Stimulated activated CD8-positive, alpha-beta memory T cell treated with anti-CD3 and anti-CD28 coated beads, Interleukin-7, amount 100 ng/mL, for 4 hours (primary cell): ENCODE measurements at places on chromosomes 3 and 15.
A peak's percentile ranks its signal among the peaks of the same experiment; 100 is the strongest.

DNA sequence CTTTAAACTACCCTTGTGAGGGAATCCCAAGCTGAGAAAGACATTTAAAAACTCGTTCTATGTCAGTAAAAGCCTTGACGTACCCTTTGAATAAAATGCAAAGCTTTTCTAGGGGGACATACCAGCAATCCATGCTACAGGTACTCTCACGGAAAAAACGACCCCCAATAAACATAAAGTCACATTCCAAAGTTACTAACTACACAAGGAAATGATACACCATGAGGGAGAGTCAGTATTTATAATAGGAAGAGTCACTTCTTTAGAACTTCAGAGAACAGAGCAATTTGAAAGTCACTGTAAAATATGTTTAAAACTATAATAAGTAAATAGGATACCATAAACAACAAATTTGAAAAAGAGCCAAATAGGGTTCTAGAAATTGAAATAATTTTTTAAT is 63.2 kb downstream of the CFAP20DC start:
- DNase-seq = no peak

GRCh38 chr3:1578124-1578806 is 485.4 kb downstream of the CNTN6 start:
- no peak for DNase-seq

- no peak for DNase-seq
Measured at GRCh38 chr3:73509066-73509465, 115.7 kb downstream of the PDZRN3 start.

DNA sequence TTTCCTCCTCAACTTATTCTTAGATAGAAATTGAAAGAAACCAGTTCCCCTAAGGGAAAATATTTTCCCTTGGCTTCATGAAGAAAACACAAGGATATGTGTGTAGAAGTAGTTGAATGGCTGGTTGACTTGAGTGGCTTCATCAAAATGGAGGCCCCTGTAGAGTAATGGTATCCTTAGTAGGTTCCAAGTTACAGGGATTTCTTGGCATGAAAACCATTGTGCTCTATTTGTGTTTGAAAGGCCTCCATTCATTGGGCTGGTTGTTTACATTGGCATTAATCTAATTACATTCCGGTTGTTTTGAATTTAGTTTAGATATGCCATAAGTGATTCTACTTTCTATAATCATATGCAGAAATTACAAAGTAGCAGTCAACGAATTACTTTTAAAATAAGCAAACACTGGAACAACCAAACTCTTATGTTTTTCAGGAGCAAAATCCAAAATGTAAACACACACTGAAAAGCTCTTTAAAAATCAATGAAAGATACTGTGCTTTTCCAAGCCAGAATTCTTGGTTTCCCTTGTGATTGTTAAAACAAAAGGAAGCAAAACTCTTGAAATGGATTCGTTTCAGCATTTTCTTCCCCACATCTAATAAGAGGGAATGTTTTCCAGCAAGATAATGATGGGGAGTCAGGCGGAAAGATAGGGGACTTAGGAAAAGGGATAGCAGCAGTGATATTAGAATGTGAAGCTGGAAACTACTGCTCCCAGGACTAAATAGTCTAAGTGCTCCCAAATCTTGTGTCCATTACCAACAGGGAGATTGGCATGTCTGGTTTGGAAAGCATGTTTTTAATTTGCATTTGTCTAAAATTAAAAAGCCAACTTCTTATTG is 77.0 kb downstream of the EPHA3 start:
- DNase-seq = no peak

DNA sequence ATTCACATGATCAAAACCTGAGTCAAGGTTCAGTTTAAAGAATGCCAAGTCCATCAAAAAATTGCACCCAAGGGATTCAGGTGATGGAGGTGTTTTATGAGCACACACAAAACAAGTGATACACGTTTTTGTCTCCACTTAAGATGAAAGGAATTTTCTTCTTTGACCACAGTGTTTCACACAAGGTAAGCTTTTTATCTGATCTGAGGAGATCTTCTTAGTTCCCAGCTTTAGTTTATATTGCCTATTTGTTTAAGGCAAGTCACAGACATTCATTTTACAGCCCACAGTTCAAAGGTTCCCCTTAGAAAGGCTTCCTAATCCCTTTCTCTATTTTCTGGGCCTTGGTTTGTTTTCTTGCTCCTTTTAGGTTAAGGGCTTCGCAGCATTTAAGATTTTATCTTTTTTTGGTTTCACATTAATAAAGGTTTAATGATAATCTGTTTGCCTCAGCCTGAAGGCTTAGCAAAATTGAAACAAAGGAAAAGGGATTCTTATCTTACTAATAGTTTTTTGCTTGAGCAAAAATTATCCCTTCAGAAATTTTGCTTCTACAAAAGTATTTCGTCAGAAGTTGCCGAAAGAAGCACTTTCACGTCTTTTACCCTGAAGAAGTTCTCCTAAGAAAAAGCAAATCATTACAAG is 420.5 kb upstream of the NAALADL2 start:
- DNase-seq = no peak

DNA sequence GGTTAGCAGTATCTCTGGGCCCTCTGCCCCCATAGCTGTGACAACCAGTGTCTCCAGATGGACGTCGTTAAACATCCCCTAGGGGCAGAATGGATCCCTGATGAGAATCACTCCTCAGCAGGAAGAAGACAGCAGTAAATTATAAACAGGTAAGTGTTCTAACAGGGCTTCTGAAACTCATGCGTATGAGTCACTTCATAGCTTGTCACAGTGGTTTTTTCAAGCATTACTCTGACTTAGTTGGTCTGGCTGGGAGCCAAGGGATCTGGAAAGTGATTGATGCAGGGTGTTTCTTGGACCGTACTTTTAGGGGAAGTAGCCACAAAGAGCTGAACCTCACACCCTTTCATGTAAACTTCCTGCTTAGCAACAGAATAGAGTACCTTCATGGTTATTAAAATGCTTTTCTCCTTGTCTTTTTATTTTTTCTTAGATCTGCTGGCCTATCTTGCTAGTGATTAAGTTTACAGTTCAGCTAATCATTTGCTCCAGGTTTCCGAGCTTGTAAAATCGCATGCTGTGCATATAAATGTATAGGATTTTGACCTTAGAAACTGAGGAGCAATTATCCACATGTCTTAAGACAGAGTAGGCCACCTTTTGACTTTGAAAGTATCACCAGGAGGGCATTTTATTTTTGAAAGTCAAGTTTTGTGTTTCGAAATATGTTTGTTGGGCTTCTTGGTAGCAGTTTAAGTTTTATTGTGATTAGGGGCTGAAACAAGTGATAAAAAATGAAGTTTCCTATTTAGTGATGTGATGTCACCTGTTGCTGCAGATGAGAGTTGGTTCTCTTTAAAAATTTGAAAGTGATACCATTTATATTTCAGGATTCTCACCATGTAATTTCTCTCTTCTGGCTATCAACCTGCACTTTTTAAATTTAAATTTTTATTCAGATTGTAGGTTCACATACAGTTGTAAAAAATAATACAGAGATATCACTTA is 333.9 kb downstream of the PTPRG start:
- DNase-seq = peak; percentile 6

DNA sequence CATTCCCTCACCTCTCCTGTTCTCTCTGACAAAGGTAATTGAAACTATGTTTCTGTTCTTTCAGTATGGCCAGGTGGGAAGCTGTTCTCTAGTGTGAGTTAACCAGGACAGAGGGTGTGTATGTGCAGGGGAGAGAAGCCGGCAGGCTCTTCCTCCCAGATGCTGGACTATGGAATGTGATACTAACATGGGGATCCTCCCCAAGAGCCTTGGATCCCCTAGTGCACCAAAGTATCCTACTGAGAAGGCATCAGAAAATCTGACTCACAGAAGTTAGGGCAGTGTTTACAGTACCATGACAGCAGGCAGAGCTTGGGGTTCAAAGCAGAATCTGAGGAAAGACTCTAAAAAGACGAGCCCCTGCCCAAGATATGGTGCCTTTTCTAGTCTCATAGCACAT is 123.1 kb downstream of the APBA2 start:
- DNase-seq = no peak

DNA sequence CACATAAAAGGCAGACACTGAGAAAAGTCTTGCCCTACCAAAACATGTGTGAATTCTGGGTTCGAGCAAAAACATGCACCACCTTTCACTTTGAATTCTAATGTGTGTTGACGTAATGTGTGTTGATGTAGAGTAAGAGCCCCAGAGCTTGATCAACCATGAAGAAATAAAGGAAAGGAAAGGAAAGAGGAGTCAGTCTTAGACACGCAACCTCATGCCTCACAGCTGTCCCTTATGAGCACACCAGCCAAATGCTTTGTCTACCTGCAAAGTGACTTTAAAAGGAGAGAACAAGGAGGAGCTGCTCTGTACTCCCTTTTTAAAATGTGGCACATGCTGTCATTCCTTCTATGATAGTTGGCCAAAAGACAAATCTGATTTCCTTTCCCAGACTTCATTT is 80.8 kb downstream of the RFTN1 start:
- no peak for DNase-seq

DNA sequence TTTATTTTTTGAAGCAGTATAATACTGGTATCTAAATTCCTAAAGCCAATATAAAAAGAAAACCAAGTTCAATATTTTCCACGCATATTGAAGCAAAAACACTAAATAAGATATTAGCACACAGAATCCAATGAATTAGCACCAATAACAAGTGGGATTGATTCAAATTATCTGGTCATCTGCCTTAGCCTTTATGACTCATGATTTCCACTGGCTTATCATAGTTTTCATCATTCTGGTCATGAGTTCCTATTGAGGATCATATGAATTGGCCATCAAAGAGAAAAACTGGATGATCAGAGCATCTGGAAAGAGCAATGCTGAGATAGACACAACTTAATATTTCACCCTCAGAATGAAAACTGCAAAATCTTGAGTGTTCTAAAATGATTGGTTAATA is 809.9 kb downstream of the MCTP2 start:
- DNase-seq = no peak

DNA sequence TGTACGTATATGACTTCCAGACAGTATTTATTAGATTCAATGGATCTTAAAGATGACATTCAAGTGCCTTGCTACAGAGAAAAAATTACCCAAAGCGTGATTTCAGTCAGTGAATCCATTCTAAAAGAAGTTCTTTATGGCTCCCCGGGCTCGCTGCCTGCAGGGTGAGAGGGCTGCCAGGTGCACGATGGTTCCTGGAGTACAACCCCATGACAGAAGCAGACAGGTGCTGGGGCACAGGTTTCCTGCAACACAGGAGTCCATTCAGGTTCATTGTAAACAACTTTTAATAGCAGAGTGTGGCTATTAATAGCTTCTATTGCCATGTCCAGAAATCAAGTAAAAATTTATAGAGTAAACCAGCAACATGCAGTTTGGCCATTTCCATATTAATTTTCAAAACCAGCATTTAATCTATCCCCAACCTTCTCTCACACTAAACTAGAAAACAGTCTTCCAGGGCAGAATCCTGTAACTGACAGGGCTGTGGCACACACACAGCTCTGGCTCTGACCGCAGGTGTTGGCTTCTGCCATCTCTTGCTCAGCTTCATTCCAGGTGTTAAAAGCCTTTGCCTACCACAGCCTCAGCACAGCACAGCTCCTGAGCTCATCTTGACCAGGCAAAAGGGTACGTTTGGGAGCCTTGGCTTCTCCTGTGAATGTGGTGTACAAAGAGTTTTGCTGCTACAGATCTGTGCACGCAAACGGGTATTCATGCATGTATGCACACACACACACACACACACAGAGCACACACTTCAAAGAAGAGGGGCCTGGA is 185.9 kb downstream of the MEX3B start:
- DNase-seq = no peak

DNA sequence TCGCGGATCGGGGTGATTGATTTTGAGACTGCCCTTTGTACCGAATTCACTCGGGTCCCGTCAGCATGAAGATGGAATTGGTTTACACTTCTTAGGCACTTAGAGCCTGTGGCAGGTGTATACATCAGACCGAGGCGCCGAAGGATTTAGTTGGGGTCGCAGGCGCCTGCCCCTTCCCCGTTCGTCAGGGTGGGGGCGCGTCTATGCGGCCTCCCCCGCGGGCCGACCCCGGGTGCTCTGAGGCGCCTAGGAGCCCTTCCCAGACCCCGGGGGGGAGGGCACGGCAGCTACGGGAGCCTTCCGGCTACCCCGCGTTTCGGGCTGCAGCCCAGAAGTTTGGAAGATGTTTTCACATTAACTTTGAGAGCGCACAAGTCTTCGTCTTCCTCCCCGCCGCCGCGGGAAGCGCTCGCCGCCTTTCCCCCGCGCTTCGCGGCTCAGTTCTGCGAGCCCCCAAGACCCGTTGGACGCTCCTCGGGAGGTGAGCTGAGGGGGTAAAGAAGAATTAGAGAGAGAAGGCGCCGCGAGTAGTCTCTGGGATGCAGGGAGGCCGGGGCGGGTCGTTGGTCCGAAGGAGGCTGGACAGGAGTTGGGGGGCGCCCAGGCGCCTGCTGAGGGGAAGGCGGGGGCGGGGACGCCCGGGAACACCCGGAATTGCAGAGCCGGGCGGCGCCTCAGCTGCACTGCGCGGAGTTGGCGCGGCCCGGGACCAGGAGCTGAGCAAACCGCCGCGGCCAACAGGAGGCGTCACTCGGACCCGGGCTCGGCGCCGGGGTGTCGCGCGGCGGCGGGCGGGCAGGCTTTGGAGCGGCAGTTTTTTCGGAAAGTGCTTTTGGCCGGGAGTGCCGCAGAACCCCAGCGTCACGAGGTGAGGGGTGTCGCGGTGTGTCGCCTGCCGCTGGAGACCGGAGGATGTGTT is 780 bp downstream of the TIPARP start:
- DNase-seq = peak; percentile 20

GRCh38 chr15:81400640-81401236 is 26.7 kb upstream of the TMC3 start:
- DNase-seq = no peak

- no peak for DNase-seq
Measured at GRCh38 chr3:128867200-128868125, 12.0 kb upstream of the ACAD9 start.

GRCh38 chr3:123559040-123559861 is 25.6 kb downstream of the HACD2 start:
- no peak for DNase-seq

DNA sequence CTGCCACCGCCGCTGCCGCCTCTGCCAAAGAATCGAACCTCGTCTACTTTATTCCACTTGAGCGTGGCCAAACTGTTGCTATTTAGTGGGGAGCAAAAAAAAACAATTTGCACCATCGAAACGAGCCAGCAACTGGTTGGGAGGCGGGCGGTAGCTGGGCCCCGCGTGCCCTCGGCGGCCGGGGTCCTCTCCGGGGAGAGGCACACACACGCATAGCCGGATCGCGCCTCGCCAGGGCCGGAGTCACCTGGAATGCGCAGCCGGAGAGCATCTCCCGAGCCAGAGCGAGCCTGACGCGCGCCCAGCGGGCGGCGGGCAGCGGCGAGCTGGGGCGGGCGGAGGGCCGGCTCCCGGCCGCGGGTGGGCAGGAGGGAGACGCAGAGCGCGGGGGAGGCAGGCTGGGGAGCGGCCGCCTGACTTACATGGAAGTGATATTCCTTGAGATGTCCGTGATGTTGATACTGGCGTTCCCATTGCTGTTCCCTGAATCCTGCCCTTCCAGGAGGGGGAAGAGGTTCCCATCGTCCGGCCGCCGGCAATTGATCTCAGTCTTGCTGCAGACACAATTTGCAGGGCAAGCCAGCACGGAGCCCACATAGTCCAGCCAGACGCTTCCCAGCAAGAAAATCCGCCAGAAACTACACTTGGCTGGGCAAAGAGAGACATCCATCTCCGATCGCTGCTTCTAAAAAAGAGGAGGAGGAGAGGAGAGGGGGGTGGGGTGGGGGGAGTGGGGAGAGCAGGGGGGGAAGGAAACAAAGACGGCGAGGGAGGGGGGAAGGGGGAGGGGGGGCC is 858 bp downstream of the NTRK3 start:
- DNase-seq = no peak
